GM12878 (cell line): ENCODE measurements at places on chromosomes 16 and 17. TPM values are rescaled to one million over a fixed set of nuclear protein-coding genes. Genes with fewer than 3 reads are reported as not detected.
A peak's percentile ranks its signal among the peaks of the same experiment; 100 is the strongest.

Gene CACNG1
- total RNA-seq = not detected in 2 replicates

Gene TMEM186
- 15.8 and 16.9 TPM in 2 replicates for total RNA-seq

Gene SOST
- total RNA-seq = not detected in 2 replicates

Gene ZKSCAN2
- total RNA-seq = 5.4 and 6.6 TPM in 2 replicates

Gene MT4
- total RNA-seq = not detected in 2 replicates

Gene SCARF1
- total RNA-seq = 1.4 and 1.7 TPM in 2 replicates

Gene XAF1
- 43.7 and 49.0 TPM in 2 replicates for total RNA-seq

Gene HSPB9
- not detected in 2 replicates for total RNA-seq

DNA sequence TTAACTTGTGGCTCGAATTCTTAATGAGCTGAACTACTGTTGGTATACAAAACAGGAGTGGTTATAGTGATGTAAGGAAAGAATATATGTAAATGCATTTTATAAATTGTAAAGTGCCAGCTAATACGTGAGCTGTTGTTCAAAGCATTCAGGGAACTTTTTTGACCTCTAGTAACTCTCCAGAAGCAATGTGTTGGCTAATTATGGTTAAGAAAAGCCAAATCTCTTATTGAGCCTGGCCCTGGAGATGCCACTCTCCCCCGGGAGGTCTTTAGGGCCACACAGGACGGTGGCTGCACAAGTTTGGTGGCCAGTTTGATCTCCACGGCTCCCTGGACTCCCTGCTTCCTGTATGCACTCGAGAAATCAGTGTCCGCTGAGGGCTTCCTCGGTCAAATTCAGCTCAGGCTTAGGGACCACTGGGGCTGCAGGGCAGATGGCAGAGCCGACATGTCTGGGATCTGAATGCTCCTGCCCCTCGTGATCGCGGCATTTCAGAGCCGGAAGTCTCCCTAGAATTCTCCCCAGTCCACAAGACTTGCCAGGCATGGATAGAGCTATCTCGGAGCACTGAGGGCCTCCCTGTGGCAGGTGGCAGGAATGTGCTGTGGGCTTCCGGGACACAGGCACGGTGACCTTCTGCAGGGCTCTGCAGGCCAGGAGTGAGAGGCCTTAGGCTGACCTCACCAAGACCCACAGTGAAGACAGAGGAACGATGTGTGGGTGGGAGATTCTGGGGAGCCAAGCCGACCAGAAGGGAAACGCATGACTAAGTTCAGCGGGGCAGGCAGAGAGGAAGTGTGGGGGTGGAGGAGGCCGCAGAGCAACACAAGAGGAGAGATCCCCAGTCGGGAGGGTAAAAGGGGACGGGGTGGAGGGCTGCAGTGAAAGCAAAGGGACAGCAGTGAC lies 18.6 kb upstream of the PITPNM3 start:
- peak; percentile 40 for DNase-seq

GRCh38 chr16:85935974-85936760 lies 37.2 kb downstream of the IRF8 start:
- peak; percentile 89 for DNase-seq

DNA sequence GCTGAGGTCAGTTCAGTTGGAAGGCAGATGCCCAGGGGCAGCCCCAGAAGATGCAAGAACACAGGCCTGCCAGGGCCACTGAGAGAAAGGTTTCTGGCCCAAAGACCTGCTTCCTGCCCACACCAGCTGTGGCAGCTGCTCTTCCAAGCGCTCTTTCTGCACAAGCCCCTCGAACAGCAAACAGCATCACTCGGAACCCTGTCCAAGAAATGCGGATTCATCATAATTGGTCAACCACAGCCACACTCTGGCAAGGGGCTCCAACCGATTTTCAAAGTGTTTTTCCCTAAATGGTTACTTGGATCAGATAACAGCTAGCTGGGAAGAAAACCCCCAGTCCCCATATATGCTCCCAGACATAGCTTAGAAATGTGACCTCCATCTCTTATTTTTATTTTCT lies 71.1 kb upstream of the DNAH17 start:
- no peak for DNase-seq

- no peak for DNase-seq
Measured at GRCh38 chr17:41367426-41368075, 2.1 kb downstream of the KRT33B start.

DNA sequence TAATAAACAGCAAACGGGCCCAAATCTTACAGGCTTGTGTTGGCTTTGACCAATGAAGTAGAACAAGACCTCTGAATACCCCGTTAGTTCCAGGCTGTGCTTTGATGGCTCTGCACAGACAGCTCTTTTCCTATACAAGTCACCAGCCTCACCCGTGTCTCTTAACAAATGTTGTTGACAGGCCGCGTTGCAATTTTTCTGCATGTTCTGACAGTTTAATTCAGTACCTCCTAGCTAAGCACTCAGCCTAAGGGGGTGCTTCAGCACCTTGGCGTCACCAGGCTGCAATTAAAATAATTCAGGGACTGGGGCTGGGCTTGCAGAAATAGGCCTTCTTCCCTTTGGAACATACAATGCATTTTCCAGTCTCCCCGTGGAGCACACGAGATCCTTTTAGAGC lies 500.1 kb downstream of the MAF start:
- DNase-seq = no peak

DNA sequence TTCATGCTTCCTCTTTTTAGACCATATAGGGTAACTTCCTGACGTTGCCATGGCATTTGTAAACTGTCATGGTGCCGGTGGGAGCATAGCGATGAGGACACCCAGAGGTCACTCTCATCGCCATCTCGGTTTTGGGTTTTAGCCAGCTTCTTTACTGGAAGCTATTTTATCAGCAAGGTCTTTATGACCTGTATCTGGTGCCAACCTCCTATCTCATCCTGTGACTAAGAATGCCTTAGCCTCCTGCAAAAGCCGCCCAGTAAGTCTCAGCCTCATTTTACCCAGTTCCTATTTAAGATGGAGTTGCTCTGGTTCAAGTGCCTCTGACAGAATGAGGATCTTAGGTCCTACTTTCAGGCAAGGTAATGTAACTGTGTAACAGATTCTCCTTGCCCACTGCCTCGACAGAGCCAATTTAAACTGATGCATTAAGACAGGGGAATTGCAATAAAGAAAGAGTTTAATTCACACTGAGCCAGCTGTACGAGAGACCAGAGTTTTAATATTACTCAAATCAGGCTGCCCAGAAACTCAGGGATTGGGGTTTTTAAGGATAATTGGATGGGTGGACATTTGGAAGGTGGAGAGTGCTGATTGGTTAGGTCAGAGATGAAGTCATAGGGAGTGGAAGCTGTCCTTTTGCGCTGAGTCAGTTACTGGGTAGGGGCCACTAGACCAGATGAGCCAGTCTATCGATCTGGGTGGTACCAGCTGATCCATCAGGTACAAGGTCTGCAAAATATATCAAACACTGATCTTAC lies 59.9 kb upstream of the ATF7IP2 start:
- no peak for DNase-seq

DNA sequence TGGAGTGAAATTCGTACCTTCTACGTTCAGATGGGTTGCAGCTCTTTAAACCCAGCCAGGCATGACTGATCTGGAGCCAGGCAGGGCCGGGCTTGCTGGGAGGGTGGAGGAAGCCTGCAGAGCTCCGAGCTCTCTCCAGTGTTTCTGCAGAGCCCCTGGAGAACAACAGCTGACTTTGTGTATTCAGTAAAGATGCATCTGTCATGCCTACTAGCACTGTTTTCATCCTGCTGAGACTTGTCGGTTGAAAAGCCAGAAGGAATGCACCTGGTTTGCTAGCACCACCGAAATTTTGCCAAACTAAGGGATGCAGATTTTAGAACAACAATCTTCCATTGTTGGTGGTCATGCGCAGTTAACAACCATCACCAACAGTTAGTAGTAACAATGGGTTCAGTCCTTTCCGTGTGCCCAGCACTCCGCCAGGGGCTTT lies 22.4 kb upstream of the SCNN1B start:
- DNase-seq = no peak

- DNase-seq = no peak
Measured at GRCh38 chr17:45231481-45232116, 9.9 kb downstream of the FMNL1 start.

- no peak for DNase-seq
Measured at GRCh38 chr17:49959183-49959935, 9.6 kb upstream of the DLX4 start.

DNA sequence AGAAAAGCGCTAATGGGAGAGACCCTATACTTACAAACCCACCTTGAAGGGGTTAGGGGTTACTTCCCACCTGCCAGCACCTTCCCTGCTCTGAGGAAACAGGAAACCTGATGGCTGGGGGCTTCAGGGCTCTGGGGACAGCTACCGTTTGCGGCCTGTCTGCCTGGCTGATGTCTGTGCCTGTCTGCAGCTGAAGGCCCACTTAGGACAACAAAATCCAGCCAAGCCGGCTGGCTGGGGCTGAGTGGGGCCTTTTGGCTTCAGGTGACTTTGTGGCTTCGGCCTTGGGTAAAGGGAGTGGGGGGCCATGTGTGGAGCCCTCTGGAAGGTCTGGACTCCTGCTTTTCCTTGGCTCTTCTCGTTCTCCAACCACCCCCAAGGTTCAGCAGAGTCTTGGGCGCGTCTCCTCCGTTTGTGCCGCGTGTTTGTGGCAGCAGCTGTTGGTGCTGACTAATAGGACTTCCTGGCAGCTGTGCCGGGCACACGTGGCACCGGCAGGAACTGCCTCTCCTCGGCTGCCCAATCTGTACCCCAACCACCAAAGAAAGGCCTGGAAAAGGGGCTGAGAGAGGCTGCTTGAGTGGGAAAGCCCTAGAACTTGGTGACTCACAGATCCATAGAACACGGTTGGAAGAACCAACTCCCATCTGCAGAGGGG lies 186.7 kb downstream of the MSI2 start:
- DNase-seq = no peak

- DNase-seq = peak; percentile 85
Measured at GRCh38 chr16:22192261-22193062, 13.6 kb upstream of the EEF2K start.

DNA sequence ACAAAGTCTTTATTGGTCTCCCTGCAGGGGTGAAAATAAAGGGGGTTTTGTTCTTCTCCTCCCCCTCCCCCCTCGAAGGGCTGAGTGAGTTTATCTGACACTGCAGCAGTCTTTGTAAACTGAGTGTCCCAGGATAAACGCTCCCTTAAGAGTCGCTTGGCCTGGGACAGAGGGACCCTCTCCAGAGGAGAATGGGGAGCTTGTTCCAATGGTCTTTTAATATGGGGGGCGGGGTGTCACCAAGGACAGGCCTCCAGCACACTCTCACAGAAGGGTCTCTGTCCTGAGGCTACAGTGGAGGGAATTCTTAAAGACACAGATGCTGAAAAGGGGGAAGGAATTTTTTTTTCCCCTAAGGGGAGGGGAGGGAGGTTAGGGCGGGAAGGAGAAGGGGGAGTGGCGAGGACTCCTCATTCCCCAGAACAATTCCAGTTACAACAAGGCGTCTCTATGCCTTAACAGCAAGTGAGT lies 455.5 kb downstream of the SOX9 start:
- DNase-seq = no peak

DNA sequence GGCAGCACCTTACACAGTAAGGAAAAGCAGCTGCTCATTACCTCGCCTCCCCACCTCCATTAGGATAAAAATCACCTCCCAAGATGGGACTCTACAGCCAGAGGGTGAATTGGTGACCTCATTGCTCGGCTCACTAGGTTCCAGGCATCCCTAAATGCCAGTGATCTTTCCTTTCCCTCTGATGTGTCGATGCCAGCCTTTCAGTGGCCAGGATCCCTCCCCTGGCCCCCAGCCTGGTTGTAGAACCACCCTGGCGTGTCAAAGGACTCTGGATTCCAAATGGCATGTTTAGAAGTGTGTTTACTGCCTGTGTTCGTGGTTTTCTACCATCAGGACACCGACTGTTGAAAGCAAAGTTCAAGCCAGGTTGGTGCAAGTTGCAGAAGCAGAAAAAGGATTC lies 72.1 kb upstream of the LYRM9 start:
- no peak for DNase-seq

GRCh38 chr16:47861999-47862398 lies 293.8 kb downstream of the ABCC12 start:
- no peak for DNase-seq

DNA sequence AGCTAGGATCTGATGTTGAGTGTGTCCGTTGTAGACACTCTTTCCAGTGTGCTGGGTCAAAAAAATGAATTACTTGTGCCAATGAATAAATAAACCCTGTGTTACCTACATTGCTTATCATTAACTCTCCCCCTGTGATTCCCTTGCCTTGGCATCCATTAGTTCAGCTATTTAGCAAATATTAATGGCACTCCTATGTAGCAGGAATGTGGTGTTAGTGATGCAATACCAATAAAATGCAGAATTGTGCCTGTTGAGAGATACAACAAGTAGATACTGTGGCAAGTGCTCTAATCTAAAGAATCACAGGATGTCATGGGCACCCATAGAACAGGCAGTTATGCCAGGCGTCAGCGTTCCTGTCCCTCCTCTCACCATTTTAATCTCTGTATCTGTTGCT lies 343.2 kb downstream of the PMP22 start:
- no peak for DNase-seq

GRCh38 chr17:32187271-32187670 lies 45.0 kb downstream of the RHOT1 start:
- no peak for DNase-seq

- DNase-seq = no peak
Measured at GRCh38 chr16:11218604-11218962, 37.4 kb downstream of the SOCS1 start.
